T-cell (primary cell): ENCODE measurements at places on chromosomes 16 and 17.

GRCh38 chr17:57207396-57207795 is 48.9 kb upstream of the MSI2 start:
- DNase-seq = no peak

DNA sequence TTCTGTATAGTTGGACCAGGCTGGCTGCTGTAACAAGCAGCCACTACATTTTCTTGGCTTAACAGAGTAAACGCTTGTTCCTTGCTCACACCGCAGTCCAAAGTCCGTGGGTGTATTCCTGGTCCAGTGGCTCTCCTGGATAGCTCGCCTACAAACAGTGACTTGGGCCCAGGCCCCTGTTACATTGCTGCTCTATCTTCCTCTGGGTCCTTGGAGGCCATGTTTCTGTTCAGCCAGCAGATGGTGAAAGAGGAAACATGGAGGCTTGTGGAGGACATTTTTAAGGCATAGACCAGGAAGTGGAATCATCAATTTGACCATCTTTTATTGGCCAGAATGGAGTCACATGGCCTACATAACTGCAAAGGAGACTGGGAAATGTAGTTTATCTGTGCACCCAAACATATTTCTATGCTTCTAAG is 55.1 kb downstream of the ATP2C2 start:
- DNase-seq = no peak

- no peak for DNase-seq
Measured at GRCh38 chr16:2038382-2039231, 9.0 kb downstream of the NTHL1 start.

DNA sequence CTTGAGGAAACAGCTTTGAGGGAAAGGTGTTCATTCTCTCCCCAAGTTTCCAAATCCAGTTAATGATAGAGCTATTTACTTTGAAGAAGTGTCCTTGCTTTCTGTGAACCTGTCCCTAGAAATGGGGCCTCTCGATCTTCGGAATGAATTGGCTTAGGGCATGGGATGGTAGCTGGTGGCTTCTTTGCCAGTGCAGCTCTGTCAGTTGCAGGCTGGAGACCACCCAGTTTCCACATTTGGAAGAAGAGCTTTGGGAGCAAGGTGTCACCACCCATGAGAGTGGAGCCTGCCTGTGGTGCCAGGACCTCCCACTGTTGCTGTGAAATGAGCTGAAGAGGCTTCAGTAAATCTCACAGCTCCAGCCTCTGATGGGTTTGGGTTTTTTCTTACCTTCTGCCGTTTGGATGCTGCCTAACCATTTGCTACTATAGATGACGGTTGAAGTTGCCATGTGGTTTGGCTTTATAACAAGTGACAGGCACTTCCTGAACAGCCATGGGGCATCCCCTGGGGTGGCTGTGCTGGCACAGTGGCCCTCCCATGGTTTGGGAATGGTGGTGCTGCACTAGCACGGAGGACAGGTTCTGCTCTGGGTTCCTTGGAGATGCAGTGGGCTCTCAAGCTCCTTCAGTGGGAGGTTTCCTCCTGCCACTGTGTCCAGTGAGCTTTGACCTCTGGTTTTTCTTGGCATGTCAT is 19.5 kb upstream of the SLC5A10 start:
- DNase-seq = peak; percentile 9

- peak; percentile 25 for DNase-seq
Measured at GRCh38 chr17:44522883-44523671, 19.9 kb upstream of the GPATCH8 start.

GRCh38 chr17:61565213-61565612 is 25.8 kb downstream of the NACA2 start:
- DNase-seq = no peak

- no peak for DNase-seq
Measured at GRCh38 chr17:8580952-8581658, 49.4 kb downstream of the MYH10 start.

DNA sequence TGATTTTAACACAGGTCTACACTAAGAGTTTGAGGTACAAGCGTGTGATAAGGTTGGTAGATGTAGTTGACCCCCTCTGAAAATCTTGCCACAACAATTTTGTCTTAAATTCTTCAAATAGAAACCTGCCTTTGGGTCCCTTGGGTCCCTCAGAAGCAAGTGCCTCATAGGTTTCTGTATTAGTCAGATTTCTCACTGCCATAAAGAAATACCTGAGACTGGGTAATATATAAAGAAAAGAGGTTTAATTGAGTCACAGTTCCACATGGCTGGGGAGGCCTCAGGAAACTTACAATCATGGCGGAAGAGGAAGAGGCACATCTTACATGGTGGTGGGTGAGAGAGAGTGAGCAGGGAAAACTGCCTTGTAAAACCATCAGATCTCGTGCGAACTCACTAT is 301.2 kb downstream of the MAP2K6 start:
- DNase-seq = no peak

DNA sequence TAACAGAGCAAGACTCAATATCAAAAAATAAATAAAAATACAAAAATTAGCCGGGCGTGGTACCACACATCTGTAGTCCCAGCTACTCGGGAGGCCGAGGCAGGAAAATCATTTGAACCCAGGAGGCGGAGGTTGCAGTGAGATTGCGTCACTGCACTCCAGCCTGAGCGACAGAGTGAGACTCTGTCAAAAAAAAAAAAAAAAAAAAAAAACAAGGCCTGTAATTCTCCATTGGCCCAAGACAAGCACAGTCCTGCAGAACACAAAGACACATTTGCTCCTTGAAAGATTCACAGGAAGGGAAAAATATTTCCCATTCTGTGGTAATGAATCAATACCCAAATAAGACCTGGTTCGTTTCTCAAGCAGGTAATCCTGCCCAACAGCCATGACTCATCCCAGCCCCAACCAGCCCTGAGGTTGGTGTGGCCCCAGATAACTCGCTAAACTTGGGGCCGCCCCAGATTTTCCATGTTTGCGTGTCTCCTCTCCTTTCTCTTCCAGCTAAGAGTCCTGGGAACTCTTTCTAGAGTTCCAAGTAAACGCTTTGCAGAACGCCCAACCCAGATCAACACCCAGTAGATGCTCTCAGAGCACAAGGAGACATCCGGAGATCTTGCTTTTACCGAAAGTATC is 40.3 kb upstream of the SNN start:
- DNase-seq = no peak

- no peak for DNase-seq
Measured at GRCh38 chr17:61048376-61049106, 351.1 kb upstream of the TBX2 start.

DNA sequence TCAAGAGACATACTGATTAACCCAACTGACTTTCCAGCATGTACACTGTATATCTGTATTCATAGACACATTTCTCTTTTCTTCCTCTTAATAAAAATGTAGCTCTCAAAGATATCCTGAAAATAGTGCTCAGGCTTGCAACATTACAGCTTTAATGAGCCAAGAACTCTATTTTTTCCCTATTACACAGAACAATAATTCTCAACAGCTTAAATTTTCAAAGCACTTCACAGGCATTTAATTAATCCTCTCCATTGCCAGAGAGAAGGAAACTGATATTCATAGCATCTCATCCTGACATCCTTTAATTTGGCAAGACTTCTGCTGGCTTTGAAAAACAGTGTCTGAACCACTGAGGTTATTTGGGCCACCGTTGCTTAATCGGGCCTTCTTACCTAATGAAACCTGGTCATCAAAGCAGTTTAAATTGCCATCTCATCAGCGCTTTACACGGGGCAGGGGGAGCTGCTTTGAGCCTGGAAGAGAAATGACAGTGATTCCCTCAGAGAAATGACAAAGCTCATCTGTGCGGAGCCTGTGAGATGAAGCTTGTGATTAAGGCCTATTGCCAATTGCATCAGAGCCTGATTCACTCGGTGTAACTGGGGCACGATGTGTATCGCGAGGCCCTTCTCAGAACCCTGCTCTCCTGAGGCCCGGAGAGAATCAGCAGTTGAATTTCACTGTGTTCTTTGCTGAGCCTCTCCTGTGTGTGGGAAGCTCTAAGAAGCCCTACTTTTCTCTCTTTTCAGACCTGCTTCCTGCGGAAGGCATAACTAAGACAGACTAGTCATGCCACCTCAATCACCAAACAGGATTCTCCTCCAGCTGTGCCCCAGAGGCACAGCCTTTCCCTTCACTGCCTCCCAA is 8.5 kb upstream of the SIAH1 start:
- DNase-seq = no peak

GRCh38 chr16:17076818-17077498 is 393.8 kb downstream of the XYLT1 start:
- no peak for DNase-seq

DNA sequence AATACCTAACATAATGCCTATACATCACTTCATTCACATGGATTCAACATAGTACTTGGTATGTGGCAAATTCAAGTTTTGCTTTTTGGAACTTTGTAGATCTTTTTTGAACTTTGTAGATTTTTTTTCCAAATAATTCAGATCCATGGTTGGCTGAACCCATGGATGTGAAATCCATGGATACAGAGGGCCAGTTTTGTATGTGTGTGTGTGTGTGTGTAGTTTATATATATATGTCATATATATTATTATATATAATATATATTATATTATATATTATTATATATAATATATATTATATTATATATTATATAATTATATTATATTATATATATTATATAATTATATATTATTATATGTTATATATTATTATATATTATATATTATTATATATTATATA is 28.4 kb downstream of the CLUAP1 start:
- no peak for DNase-seq
